ENCODE measurements at places on chromosomes 4 and X.
A peak's percentile ranks its signal among the peaks of the same experiment; 100 is the strongest.

- no peak for DNase-seq
Observed at GRCh38 chr4:74822603-74823002, 28.3 kb upstream of the BTC start.

- no peak for DNase-seq
Observed at GRCh38 chrX:151227627-151228026, 51.2 kb downstream of the GPR50 start.

DNA sequence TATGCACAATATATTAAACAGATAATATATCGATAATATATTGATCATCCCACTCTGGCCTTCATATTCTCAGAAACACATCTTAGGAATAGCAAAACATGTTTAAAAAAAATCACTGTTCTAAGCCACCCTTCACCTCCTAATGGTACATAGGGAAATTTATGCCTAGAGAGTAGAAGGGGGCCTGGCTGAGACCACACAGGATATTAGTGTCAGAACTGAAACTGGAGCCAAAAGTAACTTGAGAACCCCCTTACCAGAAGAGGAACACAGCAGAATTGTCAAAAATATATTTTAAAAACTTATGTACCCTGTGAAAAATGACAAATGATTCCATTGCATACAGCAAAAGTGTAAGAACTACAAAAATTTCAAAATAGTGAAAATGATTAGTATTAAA, 173.1 kb downstream of the VSIG4 start:
- DNase-seq = no peak

DNA sequence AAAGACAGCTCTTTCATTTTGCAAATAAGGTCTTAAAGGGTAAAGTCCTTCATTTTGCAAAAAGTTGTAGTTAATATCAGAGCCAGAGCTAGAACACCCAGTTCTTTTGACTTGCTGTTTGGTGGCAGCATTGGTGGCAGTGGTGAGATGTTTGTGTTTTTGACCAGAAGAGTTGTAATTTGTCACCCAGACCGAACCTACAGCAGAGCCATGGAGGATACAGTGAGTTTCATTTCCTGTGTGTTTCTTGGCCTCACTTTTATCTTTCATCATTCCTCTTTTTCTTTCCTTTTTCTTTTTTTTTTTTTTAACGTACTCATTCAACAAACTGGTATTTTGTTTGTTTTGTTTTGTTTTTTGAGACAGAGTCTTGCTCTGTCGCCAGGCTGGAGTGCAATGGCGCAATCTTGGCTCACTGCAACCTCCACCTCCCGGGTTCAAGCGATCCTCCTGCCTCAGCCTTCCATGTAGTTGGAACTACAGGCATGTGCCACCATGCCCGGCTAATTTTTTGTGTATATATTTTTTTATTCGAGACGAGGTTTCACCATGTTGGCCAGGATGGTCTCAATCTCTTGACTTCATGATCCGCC, 116.4 kb downstream of the AFF1 start:
- no peak for DNase-seq

- DNase-seq = no peak
Observed at GRCh38 chr4:1659104-1660043, 24.7 kb downstream of the FAM53A start.

DNA sequence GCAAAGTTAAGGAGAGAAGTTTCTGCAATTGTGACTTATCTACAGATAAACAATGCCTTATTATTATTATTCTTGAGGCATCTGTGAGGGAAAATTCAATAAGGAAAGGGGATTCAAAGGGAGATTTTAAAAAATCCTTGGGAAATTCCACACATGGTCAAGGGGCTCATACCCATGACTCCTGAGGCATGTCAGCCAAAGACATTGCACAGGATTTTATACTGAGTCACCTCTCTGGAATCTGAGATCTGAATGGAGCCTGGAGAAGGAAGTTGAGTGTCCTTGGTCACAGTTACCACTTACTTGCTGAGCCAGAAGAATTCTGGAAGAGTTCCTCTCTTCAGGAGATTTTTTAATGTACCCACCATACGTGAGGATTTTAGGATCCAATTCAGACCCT, 14.4 kb upstream of the CXCL8 start:
- DNase-seq = no peak

- DNase-seq = no peak
Observed at GRCh38 chr4:88255111-88255510, 29.2 kb downstream of the PPM1K start.

- DNase-seq = peak; percentile 60
Observed at GRCh38 chr4:5874811-5875449, 18.0 kb downstream of the CRMP1 start.

- DNase-seq = no peak
Observed at GRCh38 chrX:106728337-106728736, 1.8 kb downstream of the RNF128 start.

GRCh38 chr4:80069108-80069836, 3.8 kb downstream of the ANTXR2 start:
- no peak for DNase-seq

DNA sequence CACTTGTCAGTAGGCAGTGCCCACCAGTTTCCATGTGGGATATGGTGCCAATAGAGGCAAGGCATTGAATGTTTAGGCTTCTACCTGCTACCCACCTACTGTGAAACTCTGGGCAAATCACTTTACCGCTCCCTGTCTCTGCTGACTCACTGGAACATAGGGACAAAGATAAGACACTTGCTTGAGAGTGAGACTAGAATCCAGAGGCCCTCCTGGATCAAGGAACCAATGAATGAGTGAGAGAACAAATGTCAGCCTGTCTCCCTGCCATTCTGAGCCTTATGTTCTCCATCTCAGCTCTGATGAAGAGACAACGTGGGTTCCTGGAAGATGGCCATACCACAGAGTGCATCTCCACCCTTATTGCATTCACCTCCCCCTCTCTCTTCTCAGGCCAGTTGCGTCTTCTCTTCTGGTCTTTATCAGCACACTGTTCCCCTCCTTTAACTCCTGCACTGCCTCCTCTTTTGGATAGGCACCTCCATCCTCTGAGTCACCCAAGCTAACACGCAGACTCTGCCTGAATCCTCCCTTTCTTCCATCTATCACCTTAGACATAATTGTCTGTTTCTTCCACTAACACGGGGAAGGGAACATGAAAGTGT, 15.4 kb upstream of the PRRG3 start:
- no peak for DNase-seq

DNA sequence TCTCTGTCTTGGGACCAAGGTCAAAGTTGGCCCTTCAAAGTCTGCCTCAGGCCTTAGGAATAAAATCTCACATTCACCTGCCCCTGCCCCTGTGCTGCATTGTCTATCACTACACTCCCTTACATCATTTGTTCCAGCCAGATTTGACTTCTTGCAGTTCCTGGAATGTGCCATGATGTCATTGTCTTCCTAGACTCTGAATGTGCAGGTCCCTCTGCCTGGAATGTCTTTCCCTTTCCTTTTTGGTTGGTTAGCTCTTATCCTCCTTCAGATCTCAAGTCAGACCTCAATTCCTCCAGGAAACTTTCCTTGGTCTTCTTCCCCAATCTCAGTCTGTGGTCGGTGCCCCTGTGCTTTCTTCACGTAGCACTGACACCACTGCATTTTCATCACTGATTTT, 67.7 kb upstream of the EFNB1 start:
- DNase-seq = no peak

GRCh38 chrX:154354013-154354412, 20.4 kb downstream of the FLNA start:
- DNase-seq = no peak

- no peak for DNase-seq
Observed at GRCh38 chr4:146105464-146105863, 70.1 kb upstream of the LSM6 start.

DNA sequence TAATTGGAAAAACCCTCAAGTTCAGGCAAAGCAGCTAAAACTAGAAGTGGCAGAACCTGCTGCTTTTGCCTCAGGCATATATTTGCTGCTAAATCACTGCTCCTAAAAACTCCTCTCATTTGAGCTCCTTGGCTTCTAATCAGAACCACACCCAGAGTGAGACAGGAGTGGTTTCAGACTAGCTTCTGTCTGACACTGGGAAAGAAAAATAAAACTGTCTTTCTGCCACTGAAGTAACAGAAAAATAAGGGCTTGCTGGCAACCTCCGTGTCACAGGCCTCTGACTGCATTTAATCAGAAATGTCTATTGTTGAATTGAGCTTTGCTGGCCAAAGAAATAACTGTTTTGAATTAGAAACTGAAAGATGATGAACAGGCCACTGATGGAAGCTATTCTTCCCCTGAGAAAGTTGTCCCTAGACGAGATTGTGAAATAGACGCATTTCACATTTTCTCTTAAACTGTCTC, 52.1 kb upstream of the RAP2C start:
- DNase-seq = peak; percentile 62

DNA sequence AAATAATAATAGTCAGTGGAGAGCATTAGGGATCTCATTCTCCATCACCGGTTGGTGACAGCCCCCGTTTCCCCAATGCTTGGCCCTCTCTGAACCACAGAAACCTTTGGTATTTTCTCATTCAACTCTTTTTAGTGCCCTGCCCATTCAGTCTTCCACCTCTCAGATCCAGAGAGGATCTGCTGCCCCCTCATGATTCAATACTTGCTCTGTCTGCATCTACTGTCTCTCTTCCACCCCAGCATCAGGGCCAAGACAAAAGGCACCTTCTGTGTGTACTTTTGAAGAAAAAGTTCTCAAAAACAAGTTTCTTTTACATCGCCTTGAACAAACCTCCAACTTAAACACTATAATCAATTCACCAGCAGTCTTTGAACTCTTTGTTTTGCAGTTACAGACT, 19.3 kb downstream of the CLTRN start:
- DNase-seq = no peak

GRCh38 chr4:61309616-61310015, 109.5 kb downstream of the ADGRL3 start:
- no peak for DNase-seq

DNA sequence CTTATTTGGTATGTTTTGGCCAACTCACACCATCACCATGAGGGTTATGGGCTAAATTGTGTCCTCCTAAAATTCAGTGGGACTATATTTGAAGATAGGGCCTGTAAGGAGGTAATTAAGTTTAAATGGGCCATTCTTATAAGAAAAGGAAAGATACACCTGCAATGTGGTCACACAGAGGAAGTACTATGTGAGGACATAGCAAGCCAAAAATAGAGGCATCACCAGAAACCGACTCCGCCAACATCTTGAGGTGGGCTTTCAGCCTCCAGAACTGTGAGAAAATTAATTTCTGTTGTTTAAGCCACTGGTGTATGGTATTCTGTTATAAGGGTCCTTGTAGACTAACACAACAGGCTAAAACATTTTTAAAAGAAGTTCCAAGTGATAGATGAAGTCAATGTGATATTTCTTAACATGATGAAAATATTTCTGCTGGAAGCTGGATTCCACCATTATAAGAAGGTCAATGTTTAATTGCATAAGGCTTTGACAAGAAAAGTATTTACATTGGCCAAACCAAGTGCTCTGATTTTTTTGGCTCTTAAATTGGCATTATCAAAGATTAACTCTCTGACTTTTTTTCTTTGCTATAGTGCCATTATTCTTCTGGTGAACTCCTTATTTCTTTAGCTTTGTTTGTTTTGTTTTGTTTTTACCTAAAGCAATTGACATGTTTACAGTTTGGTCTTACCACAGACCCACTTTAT, 540.9 kb downstream of the PPARGC1A start:
- DNase-seq = no peak

DNA sequence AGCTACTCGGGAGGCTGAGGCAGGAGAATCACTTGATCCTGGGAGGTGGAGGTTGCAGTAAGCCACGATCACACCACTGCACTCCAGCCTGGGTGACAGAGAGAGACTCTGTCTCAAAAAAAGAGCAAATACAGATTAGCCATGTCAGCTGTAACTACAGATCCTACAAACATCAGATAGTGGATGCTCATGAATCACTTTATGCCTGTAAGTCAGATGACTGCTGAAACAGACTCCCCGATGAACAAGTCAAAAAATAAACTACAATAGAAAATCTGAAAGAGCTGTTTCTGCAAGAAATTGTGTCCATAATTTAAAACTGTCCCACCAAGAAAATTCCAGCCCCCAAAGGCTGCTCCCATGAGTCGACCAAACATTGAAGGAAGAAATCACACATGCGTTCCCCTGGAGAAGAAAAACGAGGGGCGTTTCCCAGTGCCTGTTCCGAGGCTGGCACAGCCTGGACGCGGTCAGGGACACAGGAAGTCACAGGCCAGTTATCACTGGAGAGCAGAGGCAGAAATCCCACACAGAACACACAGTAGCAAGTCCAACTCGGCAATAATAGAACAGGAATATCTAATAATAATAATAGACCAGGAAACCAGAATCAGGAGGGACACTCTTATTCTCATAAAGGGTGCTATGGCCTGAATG, 30.0 kb upstream of the GTPBP6 start:
- no peak for DNase-seq

GRCh38 chr4:142815834-142816233, 30.3 kb downstream of the INPP4B start:
- DNase-seq = peak; percentile 63

- DNase-seq = no peak
Observed at GRCh38 chrX:1535241-1536041, 1.5 kb downstream of the P2RY8 start.

- DNase-seq = no peak
Observed at GRCh38 chr4:109755656-109756055, 25.8 kb upstream of the PLA2G12A start.

DNA sequence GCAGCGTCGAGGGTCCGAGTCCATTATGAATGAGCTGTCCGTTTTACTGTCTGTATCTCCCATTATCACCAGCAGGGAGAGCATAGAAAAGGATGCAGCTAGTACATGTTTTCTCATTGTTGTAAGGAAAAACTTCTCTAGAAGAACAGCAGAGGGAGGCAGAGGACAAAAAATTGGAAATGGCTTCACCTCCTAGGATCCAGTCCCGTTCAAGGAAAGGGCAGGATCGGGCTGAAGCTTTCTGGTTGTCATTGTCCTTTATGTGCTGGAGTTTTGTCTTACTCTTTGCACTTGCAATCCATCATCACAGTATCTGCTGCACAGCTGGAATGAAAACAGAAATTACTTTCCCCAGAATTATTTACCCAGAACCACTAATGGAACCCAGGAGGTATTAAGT, 14.7 kb downstream of the NDP start:
- peak; percentile 44 for DNase-seq
